ENCODE measurements at places on chromosomes 6 and 20.
A peak's percentile ranks its signal among the peaks of the same experiment; 100 is the strongest.

DNA sequence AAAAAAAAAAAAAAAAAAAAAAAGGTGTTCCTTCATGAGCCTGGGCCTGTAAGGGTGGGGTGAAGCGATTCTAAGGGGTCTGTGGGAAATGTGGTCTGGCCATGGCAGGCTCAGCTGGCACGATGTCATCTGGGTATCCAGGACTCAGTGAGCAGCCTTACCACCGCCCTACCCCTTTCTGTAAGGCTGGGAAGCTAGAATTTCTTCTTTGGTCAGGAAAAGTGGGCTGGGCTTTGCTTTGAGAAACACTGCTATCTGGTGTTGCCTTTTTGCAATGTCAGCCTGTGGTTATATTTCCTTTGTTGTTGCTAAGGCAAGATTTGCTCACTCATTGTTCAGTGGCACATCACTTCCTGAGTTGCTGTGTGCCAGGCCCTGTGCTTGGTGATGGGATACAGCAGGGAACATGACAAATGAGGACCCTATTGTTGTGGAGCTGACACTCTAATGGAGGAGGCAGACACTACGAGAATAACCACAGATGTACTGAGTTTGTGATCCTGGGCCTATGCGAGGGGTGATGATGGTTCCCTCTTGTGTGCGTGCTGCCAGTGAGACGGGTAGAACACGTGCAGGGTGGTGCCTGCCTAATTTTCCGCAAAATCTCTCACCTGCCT is 45.9 kb upstream of the ZNFX1 start:
- no peak for DNase-seq

DNA sequence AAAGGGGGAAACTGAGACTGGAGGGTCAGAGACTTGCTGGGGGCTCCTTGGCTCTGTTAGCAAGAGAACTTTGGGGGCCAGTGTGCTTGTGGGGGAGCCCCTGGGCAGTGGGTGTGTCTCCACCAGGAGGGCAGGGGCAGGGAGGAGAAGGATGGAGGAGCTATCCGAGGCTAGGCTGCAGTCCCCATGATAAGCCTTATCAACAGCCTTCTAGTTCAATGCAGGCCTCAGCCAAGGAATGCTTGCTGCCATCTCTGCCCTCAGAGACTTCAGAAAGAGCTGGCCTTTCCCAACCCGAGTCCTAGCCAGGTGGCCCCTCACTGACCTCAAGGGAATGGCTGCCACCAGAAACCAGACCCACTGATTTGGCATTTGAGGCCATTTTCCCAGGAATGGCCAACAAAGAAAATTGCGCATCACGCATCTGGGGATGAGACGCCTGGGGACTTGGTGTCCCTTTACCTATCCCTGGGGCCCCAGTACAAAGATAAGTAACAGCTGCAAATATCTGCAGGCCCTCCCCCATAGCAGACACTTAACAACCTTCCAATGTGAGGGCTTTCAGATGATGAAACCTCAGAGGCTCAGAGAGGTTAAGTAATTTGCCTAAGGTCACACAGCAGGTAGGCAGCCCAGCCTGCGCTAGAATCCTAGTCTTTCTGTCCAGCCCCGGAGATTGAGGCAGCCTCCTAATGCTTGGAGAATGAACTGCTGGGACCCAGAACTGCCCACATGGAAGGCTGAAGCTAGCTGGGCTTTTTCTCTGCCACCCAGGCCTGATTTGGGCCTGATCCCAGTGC is 4.9 kb downstream of the TGM2 start:
- no peak for DNase-seq

DNA sequence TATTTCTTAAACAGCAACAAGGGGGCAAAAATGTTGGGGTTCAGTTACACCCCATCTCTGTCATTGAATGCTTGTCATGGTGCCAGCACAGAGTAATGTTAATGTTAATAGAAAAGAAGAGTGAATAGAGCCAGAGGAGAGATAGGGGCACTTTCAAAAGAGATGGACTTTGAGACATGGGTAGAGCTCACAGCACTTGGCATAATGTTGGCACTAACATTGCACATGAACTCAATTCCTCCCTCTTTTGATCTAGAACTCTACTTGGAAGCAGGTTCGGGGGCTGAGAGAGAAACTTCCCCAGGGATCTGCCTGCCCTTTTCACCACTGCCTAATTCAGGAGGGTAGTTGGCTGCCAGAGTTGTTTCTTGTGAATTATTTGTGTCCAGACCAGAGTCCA is 284.6 kb upstream of the PRND start:
- DNase-seq: no peak

GRCh38 chr6:165268987-165269386 is 40.4 kb downstream of the C6orf118 start:
- no peak for DNase-seq

GRCh38 chr6:117329926-117330325 is 64.6 kb downstream of the VGLL2 start:
- DNase-seq: no peak

GRCh38 chr20:25466846-25467245 is 59.4 kb downstream of the GINS1 start:
- DNase-seq: no peak

GRCh38 chr20:51631011-51631950 is 88.8 kb upstream of the NFATC2 start:
- DNase-seq: peak; percentile 27

- no peak for DNase-seq
These were observed 32.2 kb upstream of the ERVFRD-1 start for GRCh38 chr6:11143394-11144371.

- DNase-seq: no peak
These were observed 524.4 kb downstream of the KIF16B start for GRCh38 chr20:16048876-16049275.

- no peak for DNase-seq
These were observed 9.6 kb downstream of the MAN1A1 start for GRCh38 chr6:119339941-119340456.

- no peak for DNase-seq
These were observed 744 bp downstream of the RIOK1 start for GRCh38 chr6:7390226-7390878.

- no peak for DNase-seq
These were observed 227.0 kb upstream of the ECI2 start for GRCh38 chr6:4362326-4362725.

DNA sequence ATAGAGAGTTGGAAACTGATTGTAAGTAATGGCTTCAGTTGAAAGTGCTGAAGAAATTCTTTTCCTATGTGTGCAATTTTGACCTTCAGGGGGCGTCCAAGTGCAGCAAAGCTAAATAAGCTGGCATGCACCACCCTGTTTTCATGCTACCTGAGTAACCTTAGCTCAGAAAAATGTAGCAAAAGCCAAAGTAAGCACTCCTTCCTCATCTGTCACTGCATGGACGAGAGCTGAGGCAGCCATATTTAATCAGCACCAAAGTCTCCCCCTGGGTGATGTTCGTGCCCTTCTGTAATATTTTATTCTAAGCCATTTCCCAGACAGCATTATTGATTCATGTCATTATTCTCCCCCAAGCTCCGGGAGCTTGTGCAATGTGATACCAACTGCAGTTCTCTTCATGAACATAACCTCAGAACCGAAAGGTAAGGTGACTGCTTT is 123.1 kb downstream of the RPS12 start:
- no peak for DNase-seq

- no peak for DNase-seq
These were observed 223.7 kb downstream of the DLL1 start for GRCh38 chr6:170067181-170067641.

DNA sequence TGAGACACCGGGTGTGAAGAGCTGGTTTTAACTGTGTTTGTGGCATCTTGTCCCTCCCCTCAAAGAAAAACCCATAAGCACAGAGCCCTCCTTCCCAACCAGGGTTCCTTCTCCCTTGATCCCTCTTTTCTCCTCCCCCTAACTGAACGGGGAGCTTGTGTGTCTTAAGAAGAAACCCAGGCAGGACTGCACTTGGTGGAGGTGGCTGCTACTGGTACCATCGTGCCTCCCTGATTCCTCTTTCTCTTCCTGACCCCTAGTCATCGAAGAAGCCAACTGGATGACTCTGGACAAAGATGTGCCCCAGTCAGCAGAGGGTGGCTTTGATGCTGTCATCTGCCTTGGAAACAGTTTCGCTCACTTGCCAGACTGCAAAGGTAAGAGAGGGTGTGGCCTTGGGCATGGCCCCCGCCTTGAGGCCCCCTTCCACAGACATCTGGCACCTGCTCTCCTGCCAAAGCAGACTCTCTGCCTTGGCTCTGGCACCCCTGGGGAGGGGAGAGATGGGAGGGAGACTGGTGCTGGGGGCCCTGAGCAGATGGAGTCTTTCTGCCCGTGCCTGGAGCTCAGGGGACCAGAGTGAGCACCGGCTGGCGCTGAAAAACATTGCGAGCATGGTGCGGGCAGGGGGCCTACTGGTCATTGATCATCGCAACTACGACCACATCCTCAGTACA is 2.1 kb downstream of the GNMT start:
- no peak for DNase-seq

DNA sequence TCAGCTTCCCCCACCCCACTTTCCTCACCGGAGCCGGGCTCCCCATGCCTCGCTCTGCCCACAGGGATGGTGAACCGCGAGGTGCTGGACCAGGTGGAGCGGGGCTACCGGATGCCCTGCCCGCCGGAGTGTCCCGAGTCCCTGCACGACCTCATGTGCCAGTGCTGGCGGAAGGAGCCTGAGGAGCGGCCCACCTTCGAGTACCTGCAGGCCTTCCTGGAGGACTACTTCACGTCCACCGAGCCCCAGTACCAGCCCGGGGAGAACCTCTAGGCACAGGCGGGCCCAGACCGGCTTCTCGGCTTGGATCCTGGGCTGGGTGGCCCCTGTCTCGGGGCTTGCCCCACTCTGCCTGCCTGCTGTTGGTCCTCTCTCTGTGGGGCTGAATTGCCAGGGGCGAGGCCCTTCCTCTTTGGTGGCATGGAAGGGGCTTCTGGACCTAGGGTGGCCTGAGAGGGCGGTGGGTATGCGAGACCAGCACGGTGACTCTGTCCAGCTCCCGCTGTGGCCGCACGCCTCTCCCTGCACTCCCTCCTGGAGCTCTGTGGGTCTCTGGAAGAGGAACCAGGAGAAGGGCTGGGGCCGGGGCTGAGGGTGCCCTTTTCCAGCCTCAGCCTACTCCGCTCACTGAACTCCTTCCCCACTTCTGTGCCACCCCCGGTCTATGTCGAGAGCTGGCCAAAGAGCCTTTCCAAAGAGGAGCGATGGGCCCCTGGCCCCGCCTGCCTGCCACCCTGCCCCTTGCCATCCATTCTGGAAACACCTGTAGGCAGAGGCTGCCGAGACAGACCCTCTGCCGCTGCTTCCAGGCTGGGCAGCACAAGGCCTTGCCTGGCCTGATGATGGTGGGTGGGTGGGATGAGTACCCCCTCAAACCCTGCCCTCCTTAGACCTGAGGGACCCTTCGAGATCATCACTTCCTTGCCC is 57.4 kb downstream of the SRC start:
- DNase-seq: no peak

DNA sequence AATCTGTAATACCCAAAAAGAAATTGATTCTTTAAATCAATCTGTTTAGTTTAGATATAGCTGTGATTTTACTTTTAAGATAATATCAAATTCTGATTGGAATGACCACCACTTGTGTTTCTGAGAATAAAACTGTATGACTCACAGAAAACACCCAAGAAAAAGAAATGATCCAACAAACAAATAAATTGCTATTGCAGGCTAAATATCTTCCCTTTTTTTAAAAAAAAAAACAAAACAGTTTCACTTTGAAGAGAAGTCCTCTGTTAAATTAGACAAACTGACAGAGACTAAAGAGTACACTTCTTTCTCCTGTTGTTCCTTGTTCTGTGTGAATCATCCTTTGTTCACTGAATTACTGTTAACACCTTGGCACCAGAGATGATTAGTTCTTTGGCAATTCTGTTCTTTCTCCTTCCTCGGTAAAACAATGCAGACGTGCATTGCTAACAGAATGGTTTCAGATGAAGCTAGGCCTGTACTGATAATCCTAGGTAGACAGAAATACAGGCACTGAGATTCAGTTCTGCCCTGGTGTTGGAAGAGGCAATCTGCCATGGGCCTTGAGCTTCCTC is 895.2 kb upstream of the CITED2 start:
- DNase-seq: no peak

DNA sequence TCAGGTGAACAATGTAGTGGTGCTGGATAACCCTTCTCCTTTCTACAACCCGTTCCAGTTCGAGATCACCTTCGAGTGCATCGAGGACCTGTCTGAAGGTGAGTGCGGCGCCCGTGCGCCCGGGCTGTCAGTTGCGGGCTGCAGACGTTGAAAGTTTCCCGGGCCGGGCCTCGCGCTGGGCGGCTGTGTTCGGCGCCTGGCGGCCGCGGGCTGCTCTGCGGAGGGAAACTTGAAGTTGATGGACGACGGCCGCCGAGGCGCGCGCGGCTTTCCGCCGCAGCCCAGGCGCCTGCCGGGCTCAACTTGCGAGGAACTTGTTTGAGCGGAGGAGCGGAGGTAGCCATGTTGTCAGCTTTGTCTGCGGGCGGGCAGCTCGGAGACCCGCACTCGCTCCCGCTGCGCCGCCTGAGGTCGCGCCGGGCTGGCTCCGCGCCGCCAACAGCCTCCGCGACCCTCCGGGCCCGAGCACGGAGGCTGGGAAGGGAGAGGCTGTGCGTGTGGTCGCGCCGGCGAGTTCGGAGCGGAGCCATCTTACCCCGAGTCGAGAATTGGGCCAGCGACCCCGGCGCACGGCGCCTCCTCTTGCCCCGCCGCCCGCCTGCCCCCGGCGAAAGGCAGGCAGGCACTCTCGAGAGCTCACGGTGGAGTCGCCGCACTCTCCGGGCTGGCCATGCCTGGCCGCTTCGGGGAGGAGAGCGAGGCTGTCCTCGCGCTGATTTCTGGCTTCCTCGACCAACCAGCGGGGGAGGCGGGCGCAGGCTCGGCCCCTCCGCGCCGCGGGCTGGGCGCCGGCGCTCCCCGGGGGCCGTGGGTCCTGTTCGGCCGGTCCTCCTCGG is 691 bp downstream of the ASF1A start:
- DNase-seq: peak; percentile 40

- DNase-seq: no peak
These were observed 192.2 kb downstream of the SASH1 start for GRCh38 chr6:148534871-148535270.

DNA sequence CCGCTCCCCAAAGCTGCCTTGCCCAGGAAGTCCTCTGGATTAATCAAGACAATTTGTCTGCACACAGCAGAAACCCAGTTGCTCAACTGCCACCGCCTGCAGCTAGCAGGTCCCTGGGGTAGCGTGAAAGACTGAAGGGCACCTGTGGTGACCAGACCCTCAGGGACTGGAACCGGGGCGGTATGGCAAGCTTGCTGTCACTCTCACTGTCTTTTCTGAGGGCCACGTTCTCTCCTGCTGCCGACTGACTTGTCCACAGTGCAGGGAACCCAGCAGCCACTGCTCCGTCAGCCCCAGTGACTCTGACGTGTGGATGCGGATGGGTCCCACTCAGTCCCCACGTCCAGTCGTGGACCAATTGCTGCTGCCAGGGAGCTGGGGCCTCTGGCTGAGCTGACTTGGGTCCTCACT is 72.8 kb upstream of the PMEPA1 start:
- DNase-seq: no peak

GRCh38 chr20:24357177-24357576 is 112.3 kb upstream of the SYNDIG1 start:
- no peak for DNase-seq

- no peak for DNase-seq
These were observed 111.9 kb downstream of the EYA4 start for GRCh38 chr6:133353061-133353460.
